H4 (cell line): ENCODE measurements at places on chromosomes 2 and 18. TPM values are rescaled to one million over a fixed set of nuclear protein-coding genes. Genes with fewer than 3 reads are reported as not detected.

- DNase-seq, result no peak
Observed at GRCh38 chr18:62781893-62782292, 66.6 kb downstream of the PHLPP1 start.

DNA sequence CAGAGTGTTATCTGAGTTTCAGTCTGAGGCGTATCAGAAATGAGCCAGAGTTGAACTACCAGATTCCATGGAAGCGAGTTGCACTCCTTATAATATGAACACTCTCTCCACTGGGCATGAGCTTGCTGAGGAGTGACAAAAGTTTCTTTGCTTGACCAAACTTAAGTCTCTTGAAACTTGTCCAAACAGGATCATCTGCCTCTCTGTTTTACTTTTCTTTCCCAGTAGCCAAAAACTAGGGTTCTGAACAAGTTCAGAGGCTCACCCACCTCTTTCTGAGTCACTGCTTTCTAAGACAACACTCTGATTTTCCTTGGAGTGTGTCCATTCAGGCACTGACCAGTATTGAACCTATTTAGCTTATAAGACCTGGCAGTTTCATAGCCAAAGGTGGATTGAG lies 233.2 kb upstream of the TCF4 start:
- DNase-seq, result peak; percentile 14

DNA sequence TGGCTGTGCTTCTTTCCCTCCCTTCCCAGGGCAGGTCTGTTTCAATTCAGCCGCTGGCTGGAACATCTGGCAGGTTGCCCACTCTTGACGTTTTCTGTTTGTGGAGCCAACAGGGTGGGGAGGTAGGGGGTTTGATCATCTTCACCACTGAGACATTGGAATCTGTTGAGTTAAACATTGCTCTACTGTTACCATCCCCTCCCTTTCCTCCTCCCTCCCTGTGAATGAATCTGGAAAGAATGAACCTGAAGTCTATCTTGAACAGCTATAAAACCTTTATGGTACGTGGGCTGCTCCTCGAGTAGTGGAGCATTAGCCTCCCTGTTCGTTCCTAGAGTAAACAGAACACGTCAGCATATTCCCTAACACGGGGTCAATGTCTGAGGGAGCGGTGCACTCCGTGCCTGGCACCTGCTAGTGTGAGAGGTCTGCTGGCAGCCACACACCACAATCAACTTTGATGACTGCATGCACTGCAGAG lies 249.9 kb upstream of the RBBP8 start:
- peak; percentile 22 for DNase-seq

DNA sequence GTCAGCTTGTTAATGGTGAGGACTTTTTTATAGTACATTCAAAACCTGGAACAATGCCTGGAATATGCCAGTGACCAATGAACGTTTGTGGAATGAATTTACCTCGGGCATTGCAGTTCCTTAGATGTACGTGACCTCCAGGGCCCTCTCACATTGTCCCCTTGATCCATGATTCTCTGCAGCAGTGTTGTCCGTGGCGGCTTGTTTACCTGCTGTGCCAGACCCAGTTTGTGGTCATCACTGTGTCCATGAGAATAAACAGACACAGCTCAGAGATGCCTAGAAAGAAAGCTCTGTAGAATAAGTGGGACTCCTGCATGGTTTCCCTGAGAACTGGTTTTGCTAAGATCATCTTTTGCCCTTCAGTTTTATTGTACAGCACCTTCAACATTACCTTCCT lies 1132.2 kb downstream of the DPP10 start:
- no peak for DNase-seq

GRCh38 chr2:18830962-18831361 lies 241.6 kb upstream of the NT5C1B start:
- DNase-seq, result no peak

DNA sequence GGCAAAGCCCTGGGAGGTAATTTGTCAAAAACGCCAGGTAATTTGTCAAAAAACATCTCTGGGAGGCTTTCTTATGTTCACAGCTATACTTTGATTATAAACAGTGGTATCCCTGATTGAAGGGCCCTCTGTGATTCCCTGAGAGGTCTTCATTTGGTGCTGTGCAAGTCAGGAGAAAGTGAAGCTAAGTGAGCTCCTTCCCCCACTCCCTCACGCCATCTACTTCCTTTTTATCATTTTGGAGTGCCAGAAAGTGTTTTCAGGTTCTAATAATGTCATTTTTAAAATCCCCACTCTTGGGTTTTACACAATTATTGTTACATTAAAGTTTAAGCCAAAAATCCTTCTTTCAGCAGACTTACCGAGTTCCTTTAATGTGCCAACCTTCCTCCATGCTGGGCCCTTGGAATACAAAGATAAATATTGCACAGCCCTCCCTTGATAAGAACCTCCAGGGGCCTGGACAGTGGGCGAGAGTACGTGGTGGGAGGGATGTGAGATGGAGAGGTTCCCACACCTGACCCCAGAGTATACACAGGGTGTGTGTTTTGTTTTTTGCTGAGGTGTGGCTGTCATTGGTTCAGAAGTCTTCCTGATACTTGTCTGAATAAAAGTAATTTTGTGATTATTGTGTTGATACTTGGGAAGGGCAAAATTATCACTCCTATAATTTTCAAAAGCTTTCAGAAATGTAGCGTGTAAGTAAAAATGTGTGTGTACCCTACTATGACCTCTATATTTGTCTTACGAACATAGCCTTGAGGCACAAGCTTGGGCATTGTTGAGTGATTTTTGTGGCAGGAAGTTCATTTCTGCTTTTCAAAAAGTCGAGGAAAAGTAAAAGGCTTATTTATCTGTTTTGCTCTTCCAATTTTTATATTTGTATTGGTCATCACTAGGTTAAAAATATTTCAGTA lies 8.2 kb downstream of the MAPRE2 start:
- DNase-seq, result no peak

DNA sequence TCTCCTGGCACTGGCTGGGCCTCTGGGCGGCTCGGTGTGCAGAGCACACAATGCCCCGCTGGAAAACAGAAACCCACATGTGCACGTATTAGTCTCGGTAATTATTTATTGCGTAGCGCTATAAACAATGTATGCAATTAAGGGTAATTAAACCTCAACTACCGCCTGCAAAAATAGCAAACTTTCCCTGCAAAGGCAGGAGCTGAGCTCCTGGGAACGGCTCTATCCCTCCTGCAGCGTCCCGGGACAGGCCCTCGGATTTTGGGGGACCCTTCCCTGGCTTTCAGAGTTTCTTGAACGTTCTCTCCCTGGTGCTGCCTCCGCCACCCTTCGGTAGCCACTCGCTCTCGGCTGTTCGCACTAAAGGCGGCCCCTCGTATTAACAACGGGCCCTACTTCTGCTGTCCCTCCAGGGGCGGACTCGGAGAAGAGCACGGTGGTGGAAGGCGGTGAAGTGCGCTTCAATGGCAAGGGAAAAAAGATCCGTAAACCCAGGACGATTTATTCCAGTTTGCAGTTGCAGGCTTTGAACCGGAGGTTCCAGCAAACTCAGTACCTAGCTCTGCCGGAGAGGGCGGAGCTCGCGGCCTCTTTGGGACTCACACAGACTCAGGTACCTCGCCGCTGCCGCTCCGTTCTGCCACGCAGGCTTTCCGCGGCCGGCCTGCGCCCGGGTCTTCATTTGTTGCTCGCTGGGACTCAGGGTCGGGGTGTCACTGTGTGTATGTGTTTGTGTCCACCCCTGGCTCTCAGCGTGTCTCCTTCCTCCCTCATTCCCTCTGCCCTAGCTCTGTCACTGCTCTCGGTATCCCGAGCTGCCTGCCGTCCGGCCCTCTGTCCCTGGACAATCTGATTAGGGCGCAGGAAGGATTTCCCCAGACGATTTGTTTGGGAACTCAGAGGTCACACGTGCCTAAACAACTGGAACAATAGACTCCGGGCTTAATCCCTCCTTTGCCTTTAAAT lies 1.2 kb downstream of the DLX1 start:
- DNase-seq, result peak; percentile 30

DNA sequence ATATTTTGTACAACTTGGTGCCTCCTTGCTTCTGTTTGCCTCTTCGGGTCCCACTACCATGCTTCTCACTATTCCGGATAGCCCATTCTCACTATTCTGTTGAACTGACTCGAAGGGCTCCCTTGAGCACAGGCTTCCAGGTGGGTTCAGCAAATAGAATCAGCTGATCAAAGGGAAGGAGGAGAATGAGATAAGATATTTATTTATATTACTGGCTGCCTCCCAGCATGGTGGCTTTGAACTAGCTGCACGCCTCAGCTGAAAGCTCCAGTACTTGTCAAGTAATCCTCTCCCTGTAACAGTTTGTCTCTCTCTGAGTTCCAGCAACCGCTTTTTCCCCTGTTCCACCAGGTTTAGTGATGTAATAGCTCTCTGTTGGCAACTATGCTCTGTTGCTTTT lies 187.8 kb upstream of the HNRNPA3 start:
- DNase-seq, result no peak

- DNase-seq, result no peak
Observed at GRCh38 chr2:237192881-237193280, 107.2 kb downstream of the COPS8 start.

DNA sequence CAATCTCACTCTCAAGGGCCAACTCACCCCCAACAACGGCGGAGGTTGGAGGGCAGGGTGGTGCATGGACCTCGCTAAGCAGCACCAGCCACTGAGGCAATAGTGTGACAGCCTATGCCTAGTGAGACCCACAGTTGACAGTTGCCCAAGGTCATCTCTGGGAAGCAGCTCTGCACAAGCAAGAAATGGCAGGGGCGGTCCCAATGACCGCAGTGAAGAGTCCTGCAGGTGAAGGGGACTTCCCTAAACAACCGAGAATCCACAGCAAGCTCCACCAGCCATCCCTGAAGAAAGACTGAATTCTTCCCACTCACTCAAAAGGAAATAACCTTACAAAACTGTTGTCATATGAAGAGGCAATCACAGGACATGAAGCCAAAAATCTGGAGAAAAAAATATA lies 313.4 kb upstream of the ID2 start:
- DNase-seq, result no peak

Gene TNS1
- total RNA-seq, result 0.45 and 0.74 TPM in 2 replicates

Gene MAP3K19
- not detected in 2 replicates for total RNA-seq
